CD4-positive, alpha-beta T cell treated with Interleukin-4 for 4 hours (primary cell): ENCODE measurements at places on chromosomes 5 and 9.

DNA sequence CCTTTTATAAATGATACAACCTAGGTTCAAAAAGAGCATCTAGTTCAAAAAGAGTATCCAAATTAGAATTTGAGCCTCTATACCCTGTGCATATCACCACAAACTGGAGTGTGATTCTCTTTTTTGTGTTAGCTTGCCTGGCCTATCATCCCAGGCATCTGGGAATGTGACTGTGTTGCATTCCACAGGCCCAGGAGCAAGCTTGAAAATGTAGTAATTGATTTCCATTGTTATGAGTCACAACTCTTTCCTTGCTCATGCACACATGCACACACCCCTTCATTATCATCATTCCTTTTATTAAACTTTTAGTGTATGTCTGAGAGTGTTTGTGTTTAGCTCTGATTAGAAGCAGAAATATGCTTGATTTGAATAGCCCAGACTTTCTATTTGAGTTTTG lies 75.2 kb downstream of the FCHO2 start:
- DNase-seq, result no peak

- DNase-seq, result no peak
Measured at GRCh38 chr9:117644932-117645636, 59.1 kb upstream of the TLR4 start.

DNA sequence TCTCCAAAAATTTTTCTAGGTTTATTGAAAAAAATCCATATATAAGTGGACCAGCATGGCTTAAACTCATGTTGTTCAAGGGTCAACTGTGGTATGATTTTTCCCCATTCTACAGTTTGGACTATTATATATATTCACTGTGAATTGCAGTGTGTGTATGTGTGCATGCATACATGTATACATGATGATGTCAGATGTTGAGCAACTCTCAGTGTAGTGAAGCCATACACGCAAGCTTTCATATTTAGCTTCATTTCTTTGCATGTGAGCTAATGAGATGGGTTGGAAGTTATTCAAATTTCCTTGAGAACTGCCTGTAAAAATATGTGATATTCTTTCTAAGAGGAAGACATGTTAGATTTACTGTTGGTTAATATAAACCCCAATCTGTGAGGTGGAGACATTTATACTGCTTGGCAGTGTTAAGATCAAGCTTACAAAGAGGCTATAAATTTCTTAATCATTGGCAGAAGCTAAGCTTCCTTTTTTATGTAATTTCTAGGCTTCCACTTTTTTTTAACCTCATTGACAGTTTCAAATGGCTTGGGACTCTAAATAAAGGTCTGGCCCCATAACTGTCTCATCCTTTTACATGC lies 134.8 kb downstream of the GABRG2 start:
- no peak for DNase-seq

- DNase-seq, result no peak
Measured at GRCh38 chr9:133956520-133957076, 35.5 kb downstream of the VAV2 start.

DNA sequence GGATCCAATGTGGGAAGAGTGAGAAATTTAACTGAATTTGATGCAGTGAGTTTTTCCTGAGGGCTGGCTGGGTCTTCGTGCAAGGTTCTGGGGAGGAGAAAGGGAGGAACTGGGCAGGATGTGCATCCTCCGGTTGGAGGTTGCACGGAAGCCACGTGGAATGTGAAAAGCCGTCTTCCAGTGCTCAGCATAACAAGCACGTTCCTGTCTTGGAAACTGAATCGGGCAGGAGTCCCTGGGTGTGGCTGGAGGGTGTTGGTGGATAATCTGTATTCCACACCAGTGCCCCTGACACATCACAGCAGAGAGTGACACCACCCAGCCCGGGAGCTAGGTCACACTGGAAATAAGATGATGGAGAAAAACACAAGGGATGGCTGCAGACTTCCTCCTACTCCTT lies 154.3 kb downstream of the C5orf15 start:
- DNase-seq, result no peak

GRCh38 chr9:86876621-86877196 lies 70.6 kb downstream of the GAS1 start:
- DNase-seq, result no peak

- no peak for DNase-seq
Measured at GRCh38 chr5:96834016-96834415, 26.3 kb upstream of the ERAP1 start.

GRCh38 chr5:146388386-146388785 lies 49.7 kb downstream of the POU4F3 start:
- no peak for DNase-seq

DNA sequence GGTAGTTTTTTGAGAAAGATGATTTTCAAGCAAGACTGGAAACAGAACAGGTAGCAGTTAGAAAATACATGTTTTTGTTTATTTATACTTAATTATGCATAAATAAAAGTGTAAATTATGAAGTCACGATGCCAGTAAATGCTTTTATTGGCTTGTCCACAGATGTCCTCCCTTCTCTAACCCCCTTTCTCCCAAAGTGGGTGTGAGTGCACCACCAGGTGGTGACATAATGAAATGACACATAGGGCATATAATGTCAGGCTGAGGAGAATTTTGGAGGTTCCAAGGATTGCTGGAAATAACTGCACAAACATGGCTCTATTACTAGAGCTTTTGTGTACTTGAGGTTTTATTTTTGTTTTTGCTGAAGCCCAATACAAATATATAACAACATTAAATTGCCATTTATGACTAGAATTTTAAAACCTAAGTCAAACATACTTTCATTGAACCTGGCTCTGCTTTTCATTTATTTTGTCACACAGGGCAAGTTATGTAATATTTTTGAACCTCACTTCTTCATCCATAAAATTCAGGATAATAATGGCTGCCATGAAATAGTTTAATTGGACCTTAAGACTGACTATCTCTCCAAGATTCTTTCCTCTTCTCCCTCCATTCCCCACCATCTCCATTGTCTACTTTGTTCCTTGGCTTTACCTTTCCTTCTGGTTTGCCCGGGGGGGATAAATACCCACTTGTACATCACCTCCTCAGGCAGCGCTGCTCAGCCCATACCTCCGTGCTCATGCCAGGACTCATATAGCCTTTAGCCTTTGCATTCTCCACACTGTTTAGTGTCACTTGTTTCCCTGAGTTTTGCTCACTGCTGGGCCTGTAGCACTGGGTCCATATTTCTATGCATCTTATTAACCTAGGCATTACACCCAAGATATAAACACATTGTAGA lies 168.8 kb downstream of the PDE4D start:
- peak; percentile 15 for DNase-seq

DNA sequence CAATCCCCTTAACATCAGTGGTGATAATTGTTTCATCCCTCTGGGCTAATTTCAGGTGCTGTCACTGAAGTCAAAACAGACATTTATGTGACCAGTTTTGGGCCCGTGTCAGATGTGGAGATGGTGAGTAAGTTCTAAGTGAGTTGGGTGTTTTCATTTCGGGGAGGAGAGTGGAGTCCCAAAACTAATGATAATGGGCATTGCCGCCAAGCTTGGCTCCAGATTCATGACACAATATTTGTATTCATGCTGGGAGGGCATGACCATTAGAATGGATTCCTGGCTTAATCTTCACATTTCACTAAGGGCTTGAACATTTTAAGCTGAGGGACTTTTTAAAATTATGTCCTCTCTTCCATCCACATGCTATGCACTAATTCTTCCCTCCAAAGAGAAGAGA lies 1.4 kb downstream of the GABRA6 start:
- no peak for DNase-seq

DNA sequence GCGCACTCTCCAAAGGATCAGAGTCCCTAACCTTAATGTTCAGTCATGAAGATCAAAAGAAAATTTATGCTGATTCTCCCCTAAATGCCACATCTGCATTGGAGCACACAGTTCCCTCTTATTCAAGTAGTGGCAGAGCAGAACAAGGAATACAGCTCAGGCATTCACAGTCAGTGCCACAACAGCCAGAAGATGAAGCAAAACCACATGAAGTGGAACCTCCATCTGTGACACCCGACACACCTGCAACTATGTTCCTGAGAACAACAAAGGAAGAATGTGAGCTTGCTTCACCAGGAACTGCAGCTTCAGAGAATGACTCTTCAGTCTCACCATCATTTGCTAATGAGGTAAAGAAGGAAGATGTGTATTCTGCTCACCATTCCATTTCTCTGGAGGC lies 40.0 kb downstream of the CMYA5 start:
- no peak for DNase-seq

- DNase-seq, result no peak
Measured at GRCh38 chr5:131096774-131097710, 68.0 kb downstream of the HINT1 start.

- DNase-seq, result no peak
Measured at GRCh38 chr5:143147383-143147782, 256.1 kb downstream of the NR3C1 start.

DNA sequence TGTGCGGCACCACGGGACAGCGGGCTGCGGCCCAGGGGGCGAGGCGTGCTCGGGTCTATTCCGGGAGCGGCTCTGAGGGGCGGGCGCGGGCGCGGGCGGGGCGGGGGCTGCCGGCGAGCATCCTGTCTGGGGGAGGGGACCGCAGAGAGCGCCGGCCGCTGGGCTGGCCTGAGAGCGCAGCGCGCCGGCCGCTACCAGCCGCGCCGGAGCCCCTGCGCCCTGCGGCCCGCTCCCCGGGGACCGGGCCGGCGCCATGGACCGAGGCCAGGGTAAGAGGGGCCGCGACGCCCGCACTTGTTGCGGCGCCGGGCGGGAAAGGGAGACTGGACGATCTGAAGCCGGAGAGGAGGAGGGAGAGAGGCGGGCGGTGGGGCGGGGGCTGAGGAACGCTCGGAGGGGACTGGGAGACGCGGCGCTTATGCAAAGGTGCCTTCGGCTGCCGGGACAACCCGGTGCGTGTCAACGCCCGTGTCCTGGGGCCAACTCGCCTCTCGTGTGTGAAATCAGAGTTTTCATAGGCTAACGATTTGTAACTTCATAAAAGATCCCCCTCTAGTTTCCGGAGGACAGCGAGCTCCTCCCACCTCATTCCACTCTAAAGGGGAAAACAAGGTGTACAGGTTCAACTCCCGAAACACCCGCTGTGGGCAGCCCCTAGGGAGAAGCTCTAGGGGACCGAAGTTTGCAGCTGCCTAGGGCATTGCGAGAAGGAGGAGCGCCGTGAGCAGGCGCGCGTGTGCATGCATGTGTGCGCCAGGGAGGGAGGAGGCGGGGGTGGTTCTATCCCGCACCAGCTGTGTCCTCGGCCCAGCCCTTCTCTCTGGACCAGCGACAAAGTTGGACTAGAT lies at the start of gene AFAP1L1:
Gene AFAP1L1, plus strand, starts transcription at position 144 of the 848 bp plus-strand sequence. Its CDS starts 110 bp downstream, at position 254.
- no peak for DNase-seq

GRCh38 chr9:128372784-128373183 lies 1.6 kb downstream of the URM1 start:
- DNase-seq, result no peak

GRCh38 chr9:132644251-132644650 lies 25.5 kb downstream of the DDX31 start:
- no peak for DNase-seq
